Stimulated activated naive B cell treated with anti-CD40 and anti-IgM and Interleukin-4, amounts not matched to agents 10 μg/mL and 1 μg/mL and 100 μg/mL, for 72 hours (primary cell): ENCODE measurements at places on chromosomes 3 and 15.

DNA sequence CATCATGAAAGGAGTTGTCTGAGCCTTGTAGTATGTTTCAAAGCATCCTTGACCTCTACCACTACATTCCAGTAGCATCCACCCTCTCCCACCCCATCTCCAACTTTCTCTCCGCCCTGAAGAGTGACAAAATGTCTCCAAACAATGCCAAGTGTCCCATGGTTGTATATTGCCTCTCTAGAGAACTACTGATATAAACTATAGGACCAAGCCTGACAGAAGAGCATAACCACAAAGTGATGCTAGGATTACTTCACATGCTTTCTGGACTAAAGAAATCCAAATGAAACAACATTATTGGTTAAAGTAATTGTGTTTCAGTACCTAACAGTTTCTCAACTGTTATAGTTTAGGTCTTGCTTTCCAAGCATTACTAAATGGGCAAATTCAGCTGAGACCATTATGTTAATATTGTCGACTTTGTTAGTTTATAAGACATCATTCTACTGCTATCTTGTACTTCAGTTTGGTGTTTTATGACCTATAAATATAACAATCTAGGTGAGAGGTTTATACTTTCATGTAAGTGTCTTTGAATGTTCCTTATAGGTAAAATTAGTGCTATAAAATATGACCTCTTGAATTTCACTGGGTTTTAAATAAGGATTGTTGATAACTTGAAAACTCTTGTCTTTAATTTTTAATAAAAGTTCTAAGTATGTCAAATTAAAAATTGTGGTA, 117.4 kb downstream of the SUCNR1 start:
- no peak for DNase-seq

- DNase-seq: no peak
Measured at GRCh38 chr3:18018491-18019160, 276.2 kb upstream of the TBC1D5 start.

DNA sequence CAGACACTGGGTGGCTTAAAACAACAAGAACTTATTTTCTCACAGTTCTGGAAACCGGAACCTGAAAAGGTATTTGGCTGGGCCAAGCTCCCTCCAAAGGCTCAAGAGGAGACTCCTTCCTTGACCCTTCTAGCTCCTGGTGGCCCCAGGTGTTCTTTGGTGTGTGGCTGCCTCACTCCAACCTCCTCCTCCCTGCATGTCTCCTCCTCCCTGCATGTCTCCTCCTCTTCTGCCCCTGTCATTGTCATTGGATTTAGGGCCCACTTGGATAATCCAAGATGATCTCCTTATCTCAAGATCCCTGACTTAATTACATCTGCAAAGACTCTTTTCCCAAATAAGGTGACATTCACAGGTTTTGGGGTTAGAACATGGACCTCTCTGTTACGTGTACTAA, 69.8 kb upstream of the MFGE8 start:
- DNase-seq: no peak

DNA sequence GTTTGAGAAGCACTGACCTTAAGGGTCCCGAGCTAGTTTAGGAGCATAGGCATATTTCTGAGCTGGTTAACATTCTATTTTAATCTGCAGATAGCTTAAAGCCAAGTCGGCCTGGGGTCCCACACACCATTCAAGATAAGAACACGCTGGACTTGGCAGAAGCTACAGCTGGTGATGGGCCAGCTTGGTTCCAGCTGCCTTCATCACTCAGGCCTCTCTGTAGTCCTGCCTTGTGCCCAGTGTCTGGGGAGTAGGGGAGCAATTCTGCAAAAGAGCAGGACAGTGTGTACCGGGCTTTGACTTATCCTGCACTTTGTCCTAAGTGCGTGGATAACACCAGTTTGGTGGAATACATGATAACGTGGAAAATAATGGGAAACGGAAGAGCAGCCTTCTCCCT, 164.5 kb downstream of the MEGF11 start:
- no peak for DNase-seq

- DNase-seq: no peak
Measured at GRCh38 chr3:135165260-135165659, 370.2 kb downstream of the EPHB1 start.

GRCh38 chr3:172119266-172119969, 80.0 kb downstream of the FNDC3B start:
- no peak for DNase-seq

GRCh38 chr15:74399511-74400312, 32.3 kb upstream of the CYP11A1 start:
- no peak for DNase-seq
